ENCODE measurements at places on chromosomes 16 and 17.

DNA sequence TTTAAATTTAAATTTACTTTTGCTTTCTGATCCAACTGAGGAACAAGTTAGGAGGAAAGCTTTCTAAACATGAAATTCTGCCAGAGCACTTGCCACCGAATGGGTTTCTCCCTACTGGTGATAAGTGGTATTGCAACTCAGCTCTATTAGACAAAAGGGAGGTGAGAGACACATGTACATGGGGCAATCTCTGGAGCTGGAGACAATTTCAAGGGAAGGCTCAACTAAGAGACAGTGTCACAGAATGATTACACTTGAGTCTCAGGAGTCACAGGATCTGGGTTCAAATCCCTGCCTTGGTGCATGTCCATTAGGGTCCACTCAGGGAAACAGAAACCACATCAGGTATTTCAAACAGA is 37.4 kb downstream of the SOCS1 start:
- no peak for DNase-seq

GRCh38 chr16:85556456-85557082 is 56.6 kb upstream of the GSE1 start:
- peak; percentile 76 for DNase-seq

GRCh38 chr16:75745242-75745641 is 19.0 kb upstream of the CPHXL start:
- peak; percentile 3 for DNase-seq

- DNase-seq = peak; percentile 57
These were observed 38.9 kb downstream of the MRPS23 start for GRCh38 chr17:57810721-57811637.

- DNase-seq = no peak
These were observed 37.8 kb upstream of the LHX1 start for GRCh38 chr17:36899250-36900159.

DNA sequence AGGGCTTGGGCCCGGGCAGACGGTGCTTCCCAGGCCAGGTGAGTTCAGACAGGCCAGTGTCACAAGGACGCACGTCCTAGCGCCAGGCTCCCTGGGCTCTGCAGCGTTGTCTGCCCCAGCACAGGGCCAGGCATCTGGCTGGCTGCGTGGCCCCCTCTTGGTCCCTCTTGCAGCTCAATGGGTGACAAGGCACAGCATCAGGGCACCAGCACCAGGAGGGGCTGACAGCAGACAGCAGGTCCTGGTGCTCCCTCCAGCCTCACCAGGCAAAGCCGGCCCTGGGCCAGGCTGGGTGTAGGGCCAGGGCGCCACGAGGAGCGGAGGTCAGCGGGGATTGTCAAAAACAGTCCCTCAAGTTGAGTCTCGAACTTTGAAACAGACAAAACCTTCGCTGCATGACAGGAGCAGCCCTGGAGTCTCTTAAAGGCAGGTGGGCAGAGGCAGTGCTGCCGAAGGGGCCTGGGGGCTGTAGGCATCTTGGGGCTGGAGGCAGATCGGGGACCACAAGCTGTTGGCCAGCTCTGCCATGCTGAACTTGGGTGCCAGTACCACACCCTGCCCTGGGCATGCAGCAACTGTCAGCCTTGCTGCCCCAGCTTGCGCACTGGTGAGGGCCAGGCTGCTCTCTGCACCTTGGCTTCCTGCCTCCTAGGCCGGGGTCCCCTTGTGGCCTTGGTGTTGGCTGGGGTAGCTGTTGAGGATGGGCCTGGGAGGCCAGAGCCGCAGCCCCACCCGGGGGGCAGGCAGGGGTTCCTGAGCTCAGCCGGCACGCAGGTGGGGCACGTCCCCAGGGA is 48.8 kb downstream of the PRMT7 start:
- DNase-seq = no peak

DNA sequence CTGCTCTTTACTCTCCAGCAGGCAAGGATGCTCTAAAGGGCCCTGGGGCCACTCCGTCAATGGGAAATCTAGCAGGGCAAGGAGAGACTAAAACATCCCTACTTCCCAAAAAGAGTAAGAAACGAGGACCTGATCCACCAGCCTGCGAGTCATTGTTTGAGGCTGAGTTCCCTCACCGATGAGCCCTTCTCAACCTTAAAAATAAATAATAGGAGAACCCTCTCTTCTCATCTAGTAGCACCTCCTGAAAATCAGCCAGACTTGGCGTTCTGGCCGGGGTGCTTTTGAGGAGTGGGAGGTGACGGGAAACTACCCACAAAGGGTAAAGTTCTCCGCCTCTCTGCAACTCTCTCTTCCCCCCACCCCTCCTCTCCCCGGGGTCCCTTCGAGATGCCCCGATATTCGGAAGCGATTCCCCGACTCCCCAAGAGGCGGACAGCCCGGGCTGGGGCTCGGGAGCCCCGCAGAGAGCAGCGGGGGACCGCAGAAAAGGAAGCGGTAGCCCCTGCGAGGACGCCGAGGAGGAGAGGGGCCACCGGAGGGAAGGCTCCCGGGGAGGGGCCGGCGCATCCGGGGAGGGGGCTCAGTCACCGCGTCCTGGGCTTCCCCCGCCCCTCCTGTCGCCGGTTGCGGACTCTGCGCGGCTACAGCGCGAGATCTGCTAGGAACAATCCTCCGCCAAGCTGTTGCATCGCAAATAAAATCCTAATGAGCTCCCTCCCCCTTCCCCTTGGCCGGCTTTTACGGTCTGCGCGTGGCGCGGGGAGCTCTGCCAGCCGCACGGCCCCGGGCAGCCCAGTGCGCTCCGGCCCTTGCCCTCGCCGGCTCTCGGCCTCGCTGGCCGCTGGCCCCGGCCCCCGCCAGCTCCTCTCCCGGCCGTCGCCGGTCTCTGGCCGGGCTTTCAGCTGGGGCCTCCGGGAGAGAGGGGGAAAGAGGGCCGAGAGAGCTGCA is 1.3 kb downstream of the HOXB9 start:
- no peak for DNase-seq

DNA sequence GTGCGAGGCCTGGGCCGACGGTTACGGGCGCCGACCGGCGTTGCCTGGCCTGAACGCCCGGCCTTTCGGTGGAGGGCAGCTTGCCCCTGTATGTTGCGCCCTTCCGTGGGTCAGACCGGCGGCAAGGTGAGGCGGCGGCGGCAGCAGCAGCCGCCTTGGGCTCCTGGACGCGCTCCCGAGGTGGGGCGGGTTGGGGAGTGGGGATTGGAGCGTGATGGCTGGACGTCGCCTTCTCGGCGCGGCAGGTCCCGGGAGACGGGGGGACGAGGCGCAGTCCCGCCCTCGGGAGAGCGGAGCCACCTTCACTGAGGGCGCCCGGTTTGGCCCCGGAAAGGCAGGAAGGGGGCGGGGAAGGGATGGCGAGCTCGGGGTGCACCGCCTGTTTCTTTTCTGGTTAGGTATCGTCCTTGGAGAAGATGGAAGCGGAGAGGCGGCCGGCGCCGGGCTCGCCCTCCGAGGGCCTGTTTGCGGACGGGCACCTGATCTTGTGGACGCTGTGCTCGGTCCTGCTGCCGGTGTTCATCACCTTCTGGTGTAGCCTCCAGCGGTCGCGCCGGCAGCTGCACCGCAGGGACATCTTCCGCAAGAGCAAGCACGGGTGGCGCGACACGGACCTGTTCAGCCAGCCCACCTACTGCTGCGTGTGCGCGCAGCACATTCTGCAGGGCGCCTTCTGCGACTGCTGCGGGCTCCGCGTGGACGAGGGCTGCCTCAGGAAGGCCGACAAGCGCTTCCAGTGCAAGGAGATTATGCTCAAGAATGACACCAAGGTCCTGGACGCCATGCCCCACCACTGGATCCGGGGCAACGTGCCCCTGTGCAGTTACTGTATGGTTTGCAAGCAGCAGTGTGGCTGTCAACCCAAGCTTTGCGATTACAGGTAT is 671 bp downstream of the DGKE start:
- peak; percentile 13 for DNase-seq

- DNase-seq = no peak
These were observed 1.5 kb upstream of the SOX8 start for GRCh38 chr16:979859-980594.

- DNase-seq = no peak
These were observed 240.8 kb downstream of the STX8 start for GRCh38 chr17:9334536-9335446.

GRCh38 chr16:85301231-85301630 is 189.0 kb upstream of the CIBAR2 start:
- no peak for DNase-seq

GRCh38 chr16:46894036-46894672 is 10.0 kb downstream of the GPT2 start:
- no peak for DNase-seq

DNA sequence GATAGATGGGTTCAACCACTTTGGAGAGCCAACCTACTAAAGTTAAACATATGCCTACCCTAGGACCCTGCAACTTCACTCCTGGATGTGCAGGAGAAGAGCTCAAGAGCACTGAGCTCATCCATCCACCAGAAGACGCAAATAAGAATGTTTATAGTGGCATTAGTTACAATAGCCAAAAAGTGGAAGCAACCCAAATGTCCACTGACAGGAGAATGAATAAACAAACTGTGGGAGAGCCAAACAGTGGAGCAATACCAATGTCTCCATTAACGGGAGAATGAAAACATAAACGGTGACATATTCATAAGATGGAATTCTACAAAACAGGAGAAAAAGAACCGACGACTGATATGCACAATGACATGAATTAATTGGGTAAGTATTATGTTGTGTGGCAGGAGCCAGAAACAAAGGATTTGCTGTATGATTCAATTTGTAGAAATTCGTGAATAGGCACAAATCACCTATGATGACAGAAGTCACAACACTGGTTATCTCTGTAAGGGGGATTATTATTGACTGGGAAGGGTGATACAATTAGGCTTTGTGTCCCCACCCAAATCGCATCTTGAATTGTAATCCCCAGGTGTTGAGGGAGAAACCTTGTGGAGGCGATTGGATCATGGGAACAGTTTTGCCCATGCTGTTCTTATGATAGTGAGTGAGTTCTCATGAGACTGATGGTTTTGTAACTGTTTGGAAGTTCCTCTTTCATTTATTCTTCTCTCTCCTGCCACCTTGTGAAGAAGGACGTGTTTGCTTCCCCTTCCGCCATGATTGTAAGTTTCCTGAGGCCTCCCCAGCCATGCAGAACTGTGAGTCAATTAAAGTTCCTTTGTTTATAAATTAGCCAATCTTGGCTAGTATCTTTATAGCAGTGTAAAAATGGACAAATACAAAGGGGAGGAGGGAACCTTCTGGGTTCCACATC is 57.9 kb upstream of the PLCG2 start:
- peak; percentile 14 for DNase-seq

DNA sequence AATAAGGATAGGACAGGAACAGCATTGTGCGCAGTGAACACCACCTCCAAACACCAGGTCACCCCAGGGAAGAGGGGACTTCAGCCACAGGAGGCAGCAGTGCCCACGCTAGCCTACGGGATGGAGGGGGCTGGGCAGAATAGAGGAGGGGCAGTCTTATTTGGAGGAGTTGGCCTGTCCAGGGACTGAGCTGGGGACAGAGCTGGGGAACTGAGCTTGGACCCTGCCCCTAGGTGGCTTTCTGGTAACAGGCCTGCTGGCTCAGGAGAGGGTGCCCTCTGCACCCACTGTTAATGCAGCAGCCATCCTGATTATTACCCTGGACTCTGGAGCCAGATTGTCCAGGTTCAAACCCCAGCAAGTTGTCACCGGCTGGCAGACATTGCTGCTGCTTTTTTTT is 9.3 kb downstream of the CCDC102A start:
- no peak for DNase-seq

DNA sequence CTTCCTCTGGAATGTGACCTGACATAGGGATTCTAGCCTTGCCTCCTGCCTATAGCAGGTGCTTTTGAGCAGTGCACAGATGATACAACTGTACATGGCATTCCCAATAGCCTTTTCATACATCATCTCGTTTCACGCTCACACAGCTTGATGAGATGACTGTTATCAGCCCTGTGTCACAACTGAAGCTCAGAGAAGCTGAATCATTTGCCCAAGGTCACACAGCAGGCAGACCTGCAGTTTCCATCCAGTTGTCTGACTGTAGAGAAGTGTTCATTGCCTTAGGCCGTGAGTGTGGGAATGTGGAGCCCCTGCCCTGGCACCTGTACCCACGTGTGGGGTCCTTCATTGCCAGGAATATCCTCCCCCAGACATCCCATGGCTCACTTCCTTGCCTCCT is 20.1 kb downstream of the WFDC1 start:
- no peak for DNase-seq

DNA sequence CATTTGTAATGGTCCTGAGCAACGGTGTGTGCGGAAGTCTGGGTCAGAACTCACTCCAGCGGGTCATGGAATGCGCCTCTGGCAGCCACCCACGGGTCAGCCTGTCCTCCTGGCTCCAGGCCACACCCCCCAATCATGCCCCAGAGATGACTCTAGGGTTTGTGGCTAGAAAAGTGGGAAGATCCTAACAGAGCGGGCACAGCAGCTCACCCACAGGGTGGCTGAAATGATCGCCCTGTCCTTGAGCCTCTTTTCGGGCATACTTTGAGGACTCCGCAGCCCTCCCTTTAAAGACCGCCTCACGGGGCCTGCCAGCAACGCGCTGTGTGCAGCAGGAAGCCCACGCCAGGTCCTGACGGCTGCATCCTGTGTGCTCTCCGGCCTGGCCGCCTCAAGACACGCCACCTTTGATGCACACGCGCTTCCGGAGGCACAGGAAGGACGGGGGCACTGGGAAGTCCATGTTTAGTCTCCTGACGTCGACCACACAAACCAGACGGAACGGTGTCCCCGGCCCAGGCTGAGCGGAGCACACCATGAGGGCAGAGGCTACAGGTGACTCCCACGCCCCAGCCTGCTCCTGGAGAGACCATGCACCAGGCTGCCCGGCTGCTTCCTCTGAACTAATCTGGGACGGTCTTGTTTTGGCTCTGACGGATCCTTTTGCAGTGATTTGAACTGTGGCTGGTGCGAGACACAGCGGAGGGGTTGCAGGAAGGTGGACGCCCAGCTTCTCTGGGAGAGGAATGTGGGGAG is 92.9 kb downstream of the TBC1D16 start:
- DNase-seq = peak; percentile 9

- peak; percentile 91 for DNase-seq
These were observed 12.4 kb upstream of the SLC25A19 start for GRCh38 chr17:75301502-75302206.

GRCh38 chr16:67857547-67858233 is 10.2 kb upstream of the CENPT start:
- DNase-seq = peak; percentile 92

GRCh38 chr17:9645851-9646545 is 681 bp downstream of the USP43 start:
- peak; percentile 16 for DNase-seq

DNA sequence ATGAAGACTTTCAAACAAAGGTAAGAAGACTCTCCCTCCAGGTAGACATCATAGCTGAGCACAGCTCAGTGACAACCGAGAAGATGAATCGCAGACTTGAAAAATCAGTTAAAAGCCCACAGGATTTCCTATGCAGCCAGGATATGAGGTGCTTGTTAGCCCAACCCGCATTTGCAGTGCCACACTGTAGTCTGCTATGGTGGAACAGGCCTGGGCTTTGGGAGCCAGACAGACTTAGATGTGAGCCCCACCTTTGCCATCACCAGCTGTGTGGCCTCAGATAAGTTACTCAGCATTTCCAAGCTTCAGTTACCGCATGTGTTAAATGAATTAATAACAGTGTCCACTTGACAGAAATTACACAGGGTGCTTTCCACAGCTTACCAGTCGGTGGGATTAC is 204.4 kb upstream of the HS3ST3A1 start:
- no peak for DNase-seq

GRCh38 chr17:31373150-31374093 is 18.1 kb upstream of the RAB11FIP4 start:
- DNase-seq = peak; percentile 68

- DNase-seq = no peak
These were observed 733 bp downstream of the CHRNB1 start for GRCh38 chr17:7445619-7445968.

GRCh38 chr17:79401704-79402674 is 208.9 kb downstream of the RBFOX3 start:
- DNase-seq = no peak
